Activated CD4-positive, alpha-beta T cell treated with anti-CD3 and anti-CD28 coated beads, Interleukin-2, amount 50 U/mL, for 1 hour (primary cell): ENCODE measurements at places on chromosomes 1 and 21.

DNA sequence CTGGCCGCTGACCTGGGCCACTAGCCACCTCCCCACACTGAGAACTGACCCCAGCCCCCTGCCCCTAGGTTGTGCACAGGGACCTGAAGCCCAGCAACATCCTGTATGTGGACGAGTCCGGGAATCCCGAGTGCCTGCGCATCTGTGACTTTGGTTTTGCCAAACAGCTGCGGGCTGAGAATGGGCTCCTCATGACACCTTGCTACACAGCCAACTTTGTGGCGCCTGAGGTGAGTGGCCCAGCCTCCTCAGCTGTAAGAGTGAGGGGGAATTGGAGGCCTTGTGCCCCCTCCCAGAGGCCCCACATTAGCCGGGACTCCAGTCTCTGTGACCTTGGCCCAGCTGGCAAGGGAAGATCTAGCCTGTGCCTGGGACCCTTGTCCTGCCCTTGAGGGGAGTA, 41.8 kb downstream of the RPS6KA1 start:
- DNase-seq, result no peak

DNA sequence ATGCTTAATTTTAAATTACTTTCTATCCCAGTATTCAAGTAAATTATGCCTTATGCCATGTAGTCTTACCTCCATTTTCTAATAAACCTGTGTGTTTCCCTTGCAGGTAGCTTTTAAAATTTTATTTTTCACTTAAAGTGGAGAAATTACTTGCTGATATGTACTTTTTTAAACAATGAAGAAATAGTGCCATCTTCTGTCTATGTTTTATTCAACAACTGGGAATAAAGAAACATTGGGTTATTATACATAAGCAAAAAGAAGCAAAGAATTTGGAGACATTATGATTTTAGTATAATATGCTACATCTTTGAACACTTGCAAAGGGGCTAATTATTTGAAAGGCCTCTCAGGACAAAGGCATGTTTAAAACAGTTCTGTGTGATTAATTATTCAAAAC, 1912.9 kb downstream of the MRPL39 start:
- no peak for DNase-seq

DNA sequence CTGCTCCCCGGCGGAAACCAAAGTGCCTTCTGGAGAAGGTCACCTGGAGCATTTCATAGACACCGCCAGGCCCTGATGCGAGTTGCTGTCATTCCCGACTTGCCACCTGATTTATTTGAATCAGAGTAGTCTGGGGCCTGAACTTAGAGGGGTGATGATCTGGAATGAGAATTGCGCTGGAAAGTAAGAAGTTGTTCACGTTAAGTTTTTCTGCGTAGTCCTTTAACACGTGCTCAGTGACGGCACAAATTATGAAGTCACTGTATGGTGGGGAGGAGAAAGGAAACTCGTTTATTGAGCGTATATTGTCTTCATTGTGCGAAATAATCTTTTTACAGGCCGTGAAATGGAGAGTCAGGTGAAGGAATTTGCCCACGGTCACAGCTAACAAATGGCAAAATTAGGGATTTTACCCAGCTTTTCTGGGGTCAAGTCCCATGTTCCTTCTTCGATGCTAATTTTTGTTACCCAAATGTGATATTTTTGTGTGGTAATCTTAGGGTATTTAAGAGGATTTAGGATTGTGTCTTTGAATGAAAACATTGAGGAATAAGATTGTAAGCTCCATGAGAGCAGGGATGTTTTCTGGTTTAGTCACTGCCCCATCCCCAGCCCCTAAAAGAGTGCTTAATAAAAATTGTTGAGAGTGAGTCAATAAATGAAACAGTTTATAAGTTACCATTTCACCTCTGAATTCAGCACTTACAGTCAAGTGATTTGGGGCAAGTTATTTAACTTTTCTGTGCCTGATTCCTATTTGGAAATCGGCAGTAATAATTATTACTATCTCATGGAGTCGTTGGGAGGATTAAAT, 46.4 kb upstream of the NBL1 start:
- DNase-seq, result no peak

GRCh38 chr1:63112155-63112900, 210.0 kb upstream of the FOXD3 start:
- no peak for DNase-seq

- no peak for DNase-seq
These were observed 3.5 kb downstream of the MOB3C start for GRCh38 chr1:46612937-46613660.
